ENCODE measurements at places on chromosomes 1 and 21.

DNA sequence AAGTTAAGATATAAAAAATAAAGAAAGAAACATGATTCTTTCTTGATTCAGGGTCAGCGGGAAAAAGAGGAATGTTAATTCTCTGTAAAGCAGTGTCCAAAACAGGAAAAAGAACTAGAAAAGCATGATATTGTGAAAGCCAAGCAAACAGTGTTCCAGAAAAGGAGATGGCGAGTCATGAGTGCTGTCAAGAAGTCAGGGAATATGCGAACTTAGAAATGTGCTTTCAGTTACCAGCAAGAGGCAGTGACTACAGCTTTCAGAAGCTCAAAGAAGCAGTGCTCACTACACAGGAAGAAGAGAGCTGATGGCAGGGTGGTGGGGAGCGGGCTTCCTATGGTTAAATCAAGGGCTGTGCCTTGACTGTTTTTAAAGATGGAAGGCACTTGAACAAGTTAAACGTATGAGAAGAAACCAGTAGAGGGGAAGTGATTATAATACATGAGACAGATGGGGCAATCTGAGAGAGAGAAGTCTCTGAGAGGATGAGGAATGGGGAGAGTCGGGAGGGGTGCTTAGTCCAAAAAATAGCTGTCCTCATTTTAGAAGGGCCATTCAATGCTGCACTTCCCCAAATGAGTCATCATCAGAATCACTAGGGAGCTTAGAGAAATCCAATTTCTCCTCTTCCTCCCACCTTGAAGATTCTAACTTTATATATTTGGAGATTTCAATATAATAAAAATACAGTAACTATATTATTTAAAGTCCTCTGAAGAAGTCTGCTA lies 90.4 kb downstream of the KCNK1 start:
- no peak for DNase-seq

DNA sequence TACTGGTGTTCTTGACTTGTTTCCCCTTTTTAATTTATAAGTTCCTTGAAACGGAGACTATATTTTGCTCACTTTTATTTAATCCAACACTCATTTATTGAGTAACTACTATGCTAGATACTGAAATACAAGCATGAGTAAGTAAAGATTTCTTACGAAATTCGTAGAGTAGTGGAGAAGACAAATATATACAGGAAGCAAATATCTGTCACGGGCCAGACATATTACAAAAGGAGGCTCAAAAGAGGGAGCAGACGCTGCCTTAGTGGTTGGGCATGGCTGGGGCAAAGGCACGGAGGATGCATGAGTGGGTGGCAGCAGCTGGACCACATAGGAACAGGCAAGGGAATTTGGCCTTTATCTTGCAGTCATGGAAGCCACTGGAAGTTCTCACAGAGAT lies 6.8 kb downstream of the NCF2 start:
- DNase-seq = no peak

- no peak for DNase-seq
Observed at GRCh38 chr1:86247597-86248279, 91.2 kb upstream of the COL24A1 start.

DNA sequence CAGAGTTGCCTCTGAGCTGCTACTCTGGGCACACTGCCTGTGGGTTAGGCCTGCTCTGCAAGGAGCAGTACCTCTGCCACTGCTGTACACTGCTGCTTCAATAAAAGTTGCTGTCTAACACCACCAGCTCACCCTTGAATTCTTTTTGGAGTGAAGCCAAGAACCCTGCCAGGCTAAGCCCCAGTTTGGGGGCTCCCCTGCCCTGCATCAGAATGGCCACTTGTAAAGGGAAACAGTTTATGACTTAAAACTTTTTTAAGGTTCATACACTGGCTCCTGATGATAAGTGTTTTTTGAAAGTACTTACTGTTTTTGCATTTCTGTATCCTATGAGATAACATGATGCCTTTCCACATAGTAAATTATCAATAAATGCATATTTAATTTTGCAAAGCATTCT lies 310.0 kb downstream of the LMO4 start:
- DNase-seq = no peak

DNA sequence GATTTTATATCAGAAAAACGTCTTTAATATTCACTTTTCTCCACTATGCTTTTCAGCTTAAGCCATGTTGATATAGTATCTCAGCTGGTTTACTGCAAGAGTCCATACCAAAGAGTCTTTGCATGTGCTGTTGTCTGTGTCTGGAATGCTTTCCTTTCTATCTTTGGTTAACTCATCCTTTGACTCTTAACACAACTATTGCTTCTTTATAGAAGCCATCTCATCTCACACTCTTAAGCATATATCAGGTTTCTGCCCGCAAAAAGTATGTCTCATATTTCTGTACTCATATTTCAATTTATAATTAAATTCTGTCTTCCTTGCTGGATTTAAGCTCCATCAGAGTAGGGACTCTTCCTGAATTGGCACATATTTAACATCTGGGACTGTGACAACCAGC lies 220.9 kb upstream of the KCNK2 start:
- no peak for DNase-seq

GRCh38 chr1:86948212-86948611 lies 33.8 kb downstream of the HS2ST1 start:
- no peak for DNase-seq

GRCh38 chr1:197750366-197750765 lies 24.9 kb downstream of the DENND1B start:
- no peak for DNase-seq

- DNase-seq = no peak
Observed at GRCh38 chr1:220786057-220786336, 716 bp upstream of the MTARC1 start.

GRCh38 chr1:43447891-43448708 lies 5.6 kb downstream of the HYI start:
- no peak for DNase-seq

- DNase-seq = no peak
Observed at GRCh38 chr1:207089627-207090355, 1.1 kb downstream of the C4BPB start.

DNA sequence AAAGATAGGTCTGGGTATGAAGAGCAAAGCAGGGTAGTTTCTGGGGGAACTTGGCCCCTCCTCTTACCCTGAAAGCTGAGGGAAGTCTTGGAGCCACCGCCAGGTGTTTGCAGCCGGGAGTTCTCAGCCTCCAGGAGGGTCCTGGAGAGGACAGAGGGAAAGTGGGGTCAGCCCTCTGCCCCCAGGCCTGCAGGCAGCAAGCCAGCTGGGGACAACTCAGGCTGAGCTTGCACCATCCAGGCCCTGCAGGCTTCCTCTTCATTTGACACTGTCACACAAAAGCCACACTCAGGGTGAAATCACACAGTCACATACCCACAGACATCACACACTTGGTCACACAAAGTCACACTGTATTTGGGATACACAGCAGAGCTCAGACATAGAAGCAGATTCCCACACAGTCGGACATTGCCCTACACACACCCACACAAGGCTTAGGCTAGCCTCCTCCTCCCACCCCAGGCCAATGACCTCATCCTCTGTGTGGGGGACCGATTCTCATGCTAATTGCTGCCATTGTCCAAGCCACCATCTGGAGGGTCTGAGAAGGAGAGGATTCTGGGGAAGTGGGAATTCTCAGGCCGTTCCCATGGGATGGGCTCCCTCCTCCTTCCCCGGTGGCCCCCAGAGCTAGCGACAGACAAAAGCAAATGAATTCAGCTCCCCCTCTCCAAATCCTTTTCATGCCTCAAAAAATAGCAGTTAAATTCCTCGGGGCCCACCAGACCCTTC lies 3.7 kb downstream of the NES start:
- DNase-seq = no peak

GRCh38 chr1:55466921-55467320 lies 251.8 kb upstream of the USP24 start:
- DNase-seq = no peak

DNA sequence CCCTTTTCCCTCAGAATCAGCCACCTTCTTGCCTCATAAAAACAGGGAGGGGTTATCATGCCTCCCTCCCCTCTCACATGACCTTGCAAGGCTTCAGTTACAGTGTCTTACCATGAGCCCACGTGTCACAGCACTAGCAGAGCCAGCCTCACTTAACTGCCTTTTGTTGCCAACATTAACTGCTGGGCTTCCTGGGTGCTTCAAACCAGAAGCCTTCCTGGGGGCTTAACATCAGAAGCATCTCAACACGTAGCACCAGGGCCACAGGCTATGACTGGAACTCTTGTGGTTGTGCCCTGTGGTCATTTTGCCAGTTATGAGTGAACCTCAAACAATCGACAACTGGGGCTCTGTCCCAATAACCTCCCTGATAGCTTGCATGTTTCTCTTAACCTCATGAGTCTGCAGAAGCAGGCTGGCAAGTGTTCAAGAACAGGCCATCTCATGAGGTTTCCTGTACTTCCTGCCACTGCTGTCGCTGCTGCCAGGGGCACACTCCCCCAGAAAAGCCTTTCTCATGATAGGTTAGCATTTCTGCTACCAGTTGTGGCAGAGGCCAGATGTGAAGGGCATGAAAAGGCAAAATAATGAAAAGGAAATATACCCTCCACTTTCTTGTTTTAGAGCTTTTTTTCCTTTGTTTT lies 132.2 kb downstream of the GLUL start:
- no peak for DNase-seq

All from NCI-H1105 treated with DMSO at 0.1 percent for 48 hours (cell line).